ENCODE measurements at places on chromosomes 16 and 17.

DNA sequence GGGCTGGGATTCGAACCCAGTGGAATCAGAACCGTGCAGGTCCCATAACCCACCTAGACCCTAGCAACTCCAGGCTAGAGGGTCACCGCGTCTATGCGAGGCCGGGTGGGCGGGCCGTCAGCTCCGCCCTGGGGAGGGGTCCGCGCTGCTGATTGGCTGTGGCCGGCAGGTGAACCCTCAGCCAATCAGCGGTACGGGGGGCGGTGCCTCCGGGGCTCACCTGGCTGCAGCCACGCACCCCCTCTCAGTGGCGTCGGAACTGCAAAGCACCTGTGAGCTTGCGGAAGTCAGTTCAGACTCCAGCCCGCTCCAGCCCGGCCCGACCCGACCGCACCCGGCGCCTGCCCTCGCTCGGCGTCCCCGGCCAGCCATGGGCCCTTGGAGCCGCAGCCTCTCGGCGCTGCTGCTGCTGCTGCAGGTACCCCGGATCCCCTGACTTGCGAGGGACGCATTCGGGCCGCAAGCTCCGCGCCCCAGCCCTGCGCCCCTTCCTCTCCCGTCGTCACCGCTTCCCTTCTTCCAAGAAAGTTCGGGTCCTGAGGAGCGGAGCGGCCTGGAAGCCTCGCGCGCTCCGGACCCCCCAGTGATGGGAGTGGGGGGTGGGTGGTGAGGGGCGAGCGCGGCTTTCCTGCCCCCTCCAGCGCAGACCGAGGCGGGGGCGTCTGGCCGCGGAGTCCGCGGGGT, at the start of gene CDH1:
CDH1 (plus strand) TSS at position 247 of the 684 bp plus-strand sequence; CDS start at position 371, 124 bp downstream.
- DNase-seq = peak; percentile 59
- peak within 1 kb of the TSS; percentile 85 for H3K4me3 ChIP-seq
- peaks cover 36% of the 10 kb centered on the region for H3K4me1 ChIP-seq
- H3K27ac ChIP-seq = no peak within 1 kb of the TSS

DNA sequence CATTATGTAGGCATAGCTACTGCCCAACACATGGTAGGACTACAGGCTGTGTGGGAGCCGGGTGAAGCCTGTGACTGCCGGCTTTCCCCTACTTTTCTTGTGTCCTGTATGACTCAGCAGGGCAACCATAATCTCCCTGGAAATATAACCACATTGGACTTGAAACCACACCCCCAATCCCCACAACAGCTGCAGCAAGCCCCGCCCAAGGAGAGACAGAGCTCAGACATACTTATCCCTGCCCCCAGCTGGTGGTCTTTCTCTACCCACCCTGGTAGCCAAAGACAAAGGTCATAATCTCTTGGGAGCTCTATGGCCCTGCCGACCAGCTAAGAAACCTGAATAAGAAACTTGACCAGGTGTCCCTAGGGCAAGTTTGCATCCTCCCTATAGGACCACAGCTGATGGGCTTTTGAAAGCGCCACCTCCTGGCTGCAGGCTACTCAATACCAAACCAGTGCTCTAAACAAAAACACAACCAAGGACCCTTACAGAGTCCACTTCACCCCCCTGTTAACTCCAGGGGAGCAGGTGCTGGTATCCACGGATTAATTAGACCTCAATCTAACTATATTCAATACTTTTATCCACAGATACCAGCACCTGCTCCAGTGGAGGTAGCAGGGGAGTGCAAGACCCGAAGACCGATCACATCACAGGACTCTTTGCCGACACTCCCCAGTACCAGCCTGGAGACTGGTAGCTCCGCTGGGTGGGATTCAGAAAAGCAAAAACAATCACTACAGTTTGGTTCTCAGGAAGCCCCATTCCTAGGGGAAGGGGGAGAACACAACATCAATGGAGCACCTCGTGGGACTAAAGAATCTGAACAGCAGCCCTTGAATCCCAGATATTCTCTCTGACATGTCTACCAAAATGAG, 91.2 kb downstream of the IRX5 start:
- peaks cover 36% of the 10 kb centered on the region for H3K27me3 ChIP-seq
- H3K4me3 ChIP-seq = no peak overlapping the region
- no peak for DNase-seq
- H3K36me3 ChIP-seq = no peaks in the 10 kb centered on the region
- H3K27ac ChIP-seq = no peak overlapping the region
- H3K4me1 ChIP-seq = no peaks in the 10 kb centered on the region

GRCh38 chr16:68190736-68191510, 45.0 kb downstream of the ESRP2 start:
- H3K4me3 ChIP-seq = no peak overlapping the region
- peak overlapping the region; percentile 33 for H3K27ac ChIP-seq
- peaks cover 84% of the 10 kb centered on the region for H3K36me3 ChIP-seq
- no peaks in the 10 kb centered on the region for H3K27me3 ChIP-seq
- DNase-seq = no peak

- H3K27me3 ChIP-seq = no peaks in the 10 kb centered on the region
- peaks cover 31% of the 10 kb centered on the region for H3K36me3 ChIP-seq
- H3K27ac ChIP-seq = no peak overlapping the region
- no peaks in the 10 kb centered on the region for H3K4me1 ChIP-seq
These were observed 77.0 kb downstream of the TANGO6 start for GRCh38 chr16:68920349-68920748.

DNA sequence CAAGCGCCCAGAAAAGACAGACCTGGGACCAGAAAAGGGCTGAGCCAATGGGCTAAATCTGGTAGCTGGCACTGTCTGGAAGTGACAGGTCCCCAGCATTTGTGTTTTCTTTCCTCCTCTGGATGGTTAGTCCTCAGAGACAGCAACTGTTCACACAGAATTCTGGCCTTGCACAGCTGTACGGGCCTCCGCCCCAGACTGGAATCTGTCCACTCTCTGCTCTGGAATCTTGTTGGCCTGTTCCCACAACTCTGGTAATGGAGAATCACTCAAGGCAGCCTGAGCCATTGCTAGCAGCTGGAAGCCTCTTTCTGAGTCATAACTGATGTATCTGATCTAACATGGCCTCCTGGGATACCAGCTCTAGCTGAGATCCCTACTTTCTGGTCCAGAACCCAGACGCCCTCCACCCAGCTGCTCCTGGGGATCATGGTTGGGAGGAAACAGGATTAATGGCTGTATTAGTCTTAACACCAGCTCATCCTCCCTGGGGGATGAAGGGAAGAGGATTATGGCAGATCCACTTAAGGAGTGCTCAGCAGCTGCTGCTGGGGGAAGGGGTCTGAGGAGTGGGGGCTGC, 9.1 kb downstream of the ZNF668 start:
- no peak for DNase-seq
- peaks cover 54% of the 10 kb centered on the region for H3K36me3 ChIP-seq
- no peaks in the 10 kb centered on the region for H3K27me3 ChIP-seq
- H3K4me3 ChIP-seq = no peak overlapping the region

- no peak for DNase-seq
- H3K4me3 ChIP-seq = no peak overlapping the region
- no peak overlapping the region for H3K27ac ChIP-seq
- peaks cover 28% of the 10 kb centered on the region for H3K4me1 ChIP-seq
These were observed 5.9 kb downstream of the HAS3 start for GRCh38 chr16:69111216-69111875.

DNA sequence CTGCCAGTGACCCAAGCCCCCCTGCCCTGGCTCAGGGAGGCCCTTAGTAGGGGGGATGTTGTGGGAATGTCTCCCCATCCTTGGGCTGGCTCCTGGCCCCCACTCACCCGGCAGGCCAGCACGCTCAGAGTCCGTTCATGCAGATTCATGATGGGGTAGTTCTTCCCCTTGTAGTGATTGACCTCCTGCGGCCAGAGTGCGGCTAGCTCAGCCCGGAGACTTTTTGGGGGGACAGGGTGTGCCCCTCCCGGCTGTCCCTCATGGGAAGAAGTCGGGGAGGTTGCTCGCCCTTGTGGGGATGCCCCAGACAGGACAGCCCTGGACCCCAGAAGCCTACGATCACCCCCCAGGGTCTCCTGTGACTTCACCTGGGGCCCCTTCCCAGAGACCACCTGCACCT, 4.0 kb downstream of the NPB start:
- no peak overlapping the region for H3K4me3 ChIP-seq
- H3K27me3 ChIP-seq = peaks cover 13% of the 10 kb centered on the region
- no peak for DNase-seq
- peaks cover 10% of the 10 kb centered on the region for H3K4me1 ChIP-seq

GRCh38 chr17:57379237-57379894, 123.0 kb downstream of the MSI2 start:
- H3K27me3 ChIP-seq = no peaks in the 10 kb centered on the region
- H3K36me3 ChIP-seq = peaks cover 65% of the 10 kb centered on the region
- peak overlapping the region; percentile 98 for H3K27ac ChIP-seq
- peak overlapping the region; percentile 24 for H3K4me3 ChIP-seq
- DNase-seq = no peak
- peaks cover 34% of the 10 kb centered on the region for H3K4me1 ChIP-seq

DNA sequence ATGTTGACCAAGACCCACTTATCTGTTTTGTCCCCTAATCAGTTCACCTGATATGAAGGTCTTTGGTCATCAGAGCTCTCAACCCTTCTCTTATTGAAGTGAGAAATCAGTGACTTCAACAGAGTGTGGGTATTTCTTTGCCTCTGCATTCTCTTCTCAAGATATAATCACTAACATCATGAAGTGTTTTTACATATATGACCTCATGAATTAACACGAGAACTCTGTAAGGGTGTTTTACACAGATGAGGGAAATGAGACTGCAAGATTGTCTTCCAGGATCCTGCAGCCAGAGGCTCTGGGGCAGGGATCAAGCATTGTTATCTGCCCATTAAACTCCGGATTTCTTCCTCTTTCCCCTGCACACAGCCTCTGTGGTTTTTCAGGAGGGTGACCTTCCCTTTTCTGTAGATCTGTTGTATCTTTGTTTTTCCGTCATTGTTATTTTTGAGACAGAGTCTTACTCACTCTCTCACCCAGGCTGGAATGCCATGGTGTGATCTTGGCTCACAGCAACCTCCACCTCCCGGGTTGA, 22.7 kb downstream of the LCMT1 start:
- peaks cover 3% of the 10 kb centered on the region for H3K27me3 ChIP-seq
- peaks cover 33% of the 10 kb centered on the region for H3K36me3 ChIP-seq
- no peak overlapping the region for H3K4me3 ChIP-seq
- H3K27ac ChIP-seq = no peak overlapping the region
- no peak for DNase-seq
- no peaks in the 10 kb centered on the region for H3K4me1 ChIP-seq

GRCh38 chr16:81151648-81152310, 55.6 kb upstream of the GCSH start:
- peaks cover 12% of the 10 kb centered on the region for H3K27me3 ChIP-seq
- DNase-seq = no peak
- H3K36me3 ChIP-seq = no peaks in the 10 kb centered on the region
- no peaks in the 10 kb centered on the region for H3K4me1 ChIP-seq
- no peak overlapping the region for H3K27ac ChIP-seq
- no peak overlapping the region for H3K4me3 ChIP-seq

- H3K36me3 ChIP-seq = peaks cover 31% of the 10 kb centered on the region
- no peaks in the 10 kb centered on the region for H3K27me3 ChIP-seq
- no peak for DNase-seq
- H3K4me3 ChIP-seq = no peak overlapping the region
- H3K27ac ChIP-seq = no peak overlapping the region
These were observed 6.8 kb upstream of the MSI2 start for GRCh38 chr17:57249520-57249919.

DNA sequence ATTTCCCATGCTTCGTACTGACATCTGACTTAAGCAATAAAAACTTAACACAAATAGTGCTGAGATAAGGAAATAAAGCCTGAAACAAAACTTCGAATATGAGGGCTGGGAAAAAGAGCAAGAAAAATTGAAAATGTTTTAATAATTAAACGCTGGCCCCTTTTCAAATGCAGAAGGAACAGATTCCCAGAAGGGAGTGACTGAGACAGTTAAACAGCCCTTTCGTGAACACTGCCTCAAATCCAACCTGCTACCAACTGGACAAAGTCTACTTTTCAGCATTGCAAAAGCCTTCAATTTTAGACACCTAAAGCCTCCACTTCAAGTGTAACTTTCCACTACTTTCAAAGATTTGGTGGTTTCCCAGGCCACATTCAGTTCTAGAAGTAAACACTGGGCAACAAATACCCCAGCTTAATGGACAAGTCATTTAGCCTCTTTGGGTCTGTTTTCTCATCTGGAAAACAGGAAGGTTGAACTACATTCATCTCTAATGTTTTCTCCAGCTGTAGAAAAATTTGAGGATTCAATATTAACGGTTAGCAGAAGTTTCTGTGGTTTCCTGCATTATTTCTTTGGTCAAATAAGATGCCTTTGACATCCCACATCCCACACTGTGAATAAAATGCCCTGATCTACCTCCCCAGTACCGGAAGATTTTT, 11.8 kb downstream of the RFFL start:
- H3K27me3 ChIP-seq = peaks cover 4% of the 10 kb centered on the region
- DNase-seq = no peak
- no peaks in the 10 kb centered on the region for H3K36me3 ChIP-seq
- H3K4me1 ChIP-seq = peaks cover 16% of the 10 kb centered on the region

Data from nephron progenitor cell (in vitro differentiated cells).